NCI-H1417 (cell line): ENCODE measurements at places on chromosomes 4 and X.

DNA sequence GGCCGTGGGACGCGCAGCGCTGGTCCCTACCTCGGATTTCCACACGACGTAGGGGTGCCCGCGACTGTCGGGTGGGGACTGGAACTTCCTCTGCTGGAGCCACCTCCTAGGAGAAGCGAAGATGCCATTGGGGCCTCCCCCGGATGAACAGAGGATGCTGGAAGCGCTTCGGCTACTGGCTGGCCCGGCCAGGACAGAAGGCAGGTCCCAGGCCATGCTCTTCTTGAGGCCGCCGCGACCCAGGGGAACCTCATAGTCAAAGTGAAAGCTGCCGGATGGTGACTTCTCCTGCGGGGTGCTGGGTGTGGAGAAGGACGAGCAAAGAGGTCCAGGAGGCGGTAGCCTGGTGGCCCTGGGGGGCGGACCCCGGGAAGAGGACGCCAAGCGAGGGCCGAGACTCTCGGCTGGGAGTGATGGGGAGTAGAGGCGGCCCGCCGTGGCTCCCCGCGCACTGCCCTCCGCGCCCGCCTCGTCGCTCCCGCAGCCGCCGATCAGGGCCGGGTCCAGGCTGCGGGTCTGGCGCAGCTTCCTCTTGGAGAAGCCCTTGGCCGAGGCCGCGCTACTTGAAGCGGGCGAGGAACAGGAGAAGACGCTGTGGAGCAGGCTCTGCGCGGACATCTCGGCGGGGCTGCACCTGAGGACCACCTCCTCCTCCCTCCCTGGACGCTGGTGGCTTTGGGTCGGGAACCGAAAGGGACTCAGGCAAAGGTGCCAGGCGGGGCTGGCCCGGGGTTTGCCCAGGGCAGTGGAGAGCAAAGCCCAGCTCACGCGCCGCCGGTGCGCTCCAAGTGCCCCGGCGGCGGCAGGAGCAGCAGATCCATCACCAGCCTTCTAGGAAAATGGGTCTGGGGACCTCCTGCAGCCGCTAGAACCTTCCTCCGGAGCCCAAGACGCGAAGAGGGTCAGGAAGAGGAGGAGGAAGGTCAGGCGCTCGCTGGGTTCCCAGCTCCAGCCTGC is 1.2 kb downstream of the ARHGAP6 start:
- DNase-seq: no peak

GRCh38 chrX:41275661-41276609 is 58.0 kb upstream of the DDX3X start:
- DNase-seq: peak; percentile 19

GRCh38 chr4:118797558-118798142 is 38.3 kb downstream of the SEC24D start:
- no peak for DNase-seq

- DNase-seq: no peak
These were observed 149.2 kb downstream of the PTTG2 start for GRCh38 chr4:38109370-38109769.

DNA sequence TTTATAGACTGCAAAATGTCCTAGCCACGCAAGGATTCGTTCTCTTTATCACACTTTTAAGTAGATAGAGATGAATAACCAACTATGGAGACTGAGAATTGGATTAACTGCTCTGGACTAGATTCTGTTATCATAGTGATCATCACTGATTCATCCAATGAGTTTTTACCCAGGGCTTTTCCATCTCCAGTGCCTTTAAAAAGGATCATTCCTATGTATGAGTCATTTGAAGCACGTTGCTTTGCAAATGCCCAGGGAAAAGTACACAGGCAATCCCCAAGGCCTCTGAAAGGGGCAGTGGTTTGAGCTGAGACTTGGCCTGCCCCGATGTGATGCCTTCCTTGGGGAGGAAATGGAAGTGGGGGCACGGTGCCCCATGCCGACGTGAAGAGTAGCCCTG is 122.7 kb upstream of the PSAPL1 start:
- no peak for DNase-seq

GRCh38 chr4:16045687-16046086 is 38.1 kb downstream of the PROM1 start:
- DNase-seq: no peak
